ENCODE measurements at places on chromosomes 6 and 20. TPM values are rescaled to one million over a fixed set of nuclear protein-coding genes. Genes with fewer than 3 reads are reported as not detected.

DNA sequence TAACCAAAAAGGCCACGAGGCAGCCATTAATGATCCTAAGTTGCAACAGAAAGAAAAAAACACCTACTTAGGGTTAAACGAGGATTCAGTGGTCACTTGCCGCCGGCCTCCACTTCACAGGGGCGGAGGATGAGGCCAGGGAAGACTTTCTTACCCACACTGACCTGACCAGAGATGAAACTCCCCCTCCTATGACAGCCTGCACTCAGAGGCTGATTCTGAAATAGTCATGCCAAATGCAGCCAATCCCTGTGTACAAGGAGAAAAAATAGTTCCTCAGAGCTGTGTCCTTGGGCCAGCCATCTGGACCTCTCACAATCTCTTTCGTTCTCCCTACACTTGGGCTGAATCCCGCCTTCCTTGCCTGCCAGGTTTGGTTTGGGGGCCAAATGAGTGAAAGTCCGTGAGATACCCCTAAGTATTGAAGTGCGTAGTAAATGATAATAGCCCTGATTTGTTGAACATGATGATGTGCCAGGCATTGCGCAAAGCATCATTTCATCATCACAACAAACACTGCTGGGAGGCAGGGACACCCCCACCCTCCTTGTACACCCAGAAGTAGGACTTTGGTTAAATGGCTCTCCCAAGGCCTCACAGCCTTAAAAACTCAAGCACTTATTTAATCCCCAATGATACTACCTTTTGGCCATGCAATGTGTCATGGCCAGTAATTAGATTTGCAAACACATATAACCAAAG, 3.2 kb upstream of the IRF4 start:
- no peak for DNase-seq

DNA sequence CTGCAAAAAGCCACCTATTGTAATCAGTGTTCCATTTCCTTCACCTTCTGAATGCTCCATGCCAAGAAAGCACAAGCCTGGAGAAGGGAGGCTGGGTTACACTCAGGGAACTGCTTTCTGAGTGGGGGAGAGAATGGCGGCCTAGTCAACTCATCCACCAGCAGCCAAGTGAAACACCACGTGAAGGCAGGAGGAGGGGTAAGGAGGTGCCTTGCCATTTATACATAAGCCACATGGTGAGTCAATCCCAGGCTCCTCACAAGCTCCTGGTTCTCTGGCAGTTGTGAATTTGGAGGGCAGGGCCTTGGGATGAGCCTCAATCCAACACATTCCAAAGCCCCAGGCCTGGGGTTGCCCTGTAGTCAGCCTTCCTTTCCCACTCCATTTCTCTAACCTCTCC, 149.4 kb downstream of the CD24 start:
- no peak for DNase-seq

TPD52L2 gene
- 64.1 TPM for total RNA-seq

LEMD2 gene
- total RNA-seq: 34.6 TPM
